ENCODE measurements at places on chromosomes 2 and 18.

GRCh38 chr2:217843324-217843723 is 159.5 kb downstream of the TNS1 start:
- DNase-seq, result no peak

DNA sequence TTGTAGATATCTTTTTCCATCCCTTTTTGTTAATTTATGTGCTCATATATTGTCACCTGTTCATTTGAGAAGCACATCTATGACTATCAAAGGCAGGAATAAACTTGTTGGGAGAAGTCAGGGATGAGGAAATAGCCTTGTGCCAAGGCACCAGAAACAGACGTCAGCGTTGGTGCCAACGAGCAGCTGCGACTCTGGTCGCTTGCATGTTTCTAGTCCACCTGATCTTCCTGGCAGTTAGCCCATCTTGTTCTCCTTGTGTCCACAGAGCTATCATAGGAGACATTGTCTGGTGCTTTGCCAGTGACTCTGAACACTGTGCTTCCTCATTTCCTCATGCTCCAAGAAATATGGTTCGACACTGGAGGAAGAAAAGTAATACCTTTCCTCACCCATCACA is 374.4 kb downstream of the PTPRM start:
- DNase-seq, result no peak

DNA sequence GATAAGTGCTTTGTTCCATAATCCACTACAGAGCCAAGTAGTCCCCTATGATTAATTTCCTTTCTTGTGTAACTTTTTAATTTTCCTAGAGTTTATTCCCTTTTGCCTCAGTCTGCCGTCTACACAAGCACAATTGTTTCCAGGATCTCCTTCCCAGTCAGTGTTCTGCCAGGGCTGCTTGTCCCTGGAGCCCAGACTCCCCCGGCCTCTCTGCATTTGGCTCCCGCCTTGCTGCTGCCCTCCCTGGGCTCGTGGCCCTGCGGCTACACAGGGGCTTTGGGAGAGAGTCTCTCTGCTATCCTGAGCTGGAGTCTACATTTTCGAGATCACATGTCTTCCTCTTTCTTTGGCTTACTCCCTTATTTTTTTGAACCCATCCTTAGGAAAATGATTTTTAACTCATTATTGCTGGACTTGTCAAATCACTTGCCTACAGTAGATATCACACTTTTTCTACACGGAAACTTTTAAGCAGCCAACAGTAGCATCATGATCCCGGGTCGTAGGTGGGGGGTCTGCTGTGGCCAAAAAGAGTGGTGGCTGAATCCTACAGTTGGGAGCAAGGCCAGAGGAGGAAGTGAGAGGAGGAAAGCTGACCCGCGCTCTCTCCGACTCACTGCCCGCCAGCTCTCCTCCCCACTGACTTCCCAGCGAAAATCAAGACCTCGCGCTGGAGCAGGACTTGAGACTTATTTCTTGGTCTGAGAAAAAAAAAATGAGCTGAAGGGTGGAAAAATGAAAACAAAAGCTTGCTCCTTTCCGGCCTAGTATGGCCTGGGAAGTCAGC is 9.4 kb downstream of the FBLN7 start:
- no peak for DNase-seq

DNA sequence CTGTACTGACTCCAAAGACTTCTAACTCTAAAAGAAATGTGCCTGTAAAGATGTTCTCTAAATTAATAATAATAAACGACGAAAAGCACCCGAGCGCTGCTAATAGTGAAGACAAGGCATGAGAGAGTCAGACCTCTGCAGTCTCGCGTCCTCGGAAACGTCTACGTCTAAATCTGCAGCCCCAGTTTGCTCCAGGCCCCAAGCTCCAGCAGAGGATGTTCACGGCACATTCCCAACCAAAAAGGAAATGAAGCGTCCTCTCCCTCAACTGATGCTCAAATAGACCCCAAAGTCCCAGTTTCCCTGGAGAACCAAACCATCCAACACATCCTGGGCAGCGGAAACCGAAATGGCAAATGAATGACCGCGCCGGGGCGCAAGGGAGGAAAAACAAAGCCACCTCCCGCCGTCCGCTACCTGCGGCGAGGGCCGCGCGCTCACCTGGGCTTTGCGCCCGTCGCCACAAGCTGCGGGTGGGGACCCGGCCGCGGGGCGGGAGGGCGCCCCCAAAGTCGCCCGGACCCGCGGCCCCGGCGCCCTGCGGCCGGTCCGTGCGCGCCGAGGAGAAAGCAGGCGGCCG is 47.1 kb upstream of the CCDC150 start:
- no peak for DNase-seq

DNA sequence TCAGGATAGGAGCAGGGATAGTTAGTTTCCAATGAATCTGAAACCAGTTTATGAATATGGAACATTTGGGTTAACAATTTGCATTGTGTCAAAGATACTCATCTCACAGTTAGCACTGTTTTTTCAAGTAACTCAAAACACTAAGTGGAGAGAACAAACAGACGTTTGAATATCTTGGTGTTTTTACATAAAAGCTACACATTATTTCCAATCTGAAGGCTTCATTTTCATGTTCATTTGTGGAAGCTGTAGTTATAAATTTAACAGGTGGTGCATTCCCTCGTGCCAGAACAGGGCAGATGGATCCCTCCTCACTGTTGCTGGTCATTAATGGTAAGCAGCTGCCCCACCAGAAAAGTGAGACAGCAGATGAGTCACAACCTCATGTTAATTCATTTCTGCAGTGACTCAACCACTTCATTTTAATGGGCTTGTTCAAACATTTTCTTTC is 286.9 kb downstream of the TMX3 start:
- DNase-seq, result peak; percentile 91

DNA sequence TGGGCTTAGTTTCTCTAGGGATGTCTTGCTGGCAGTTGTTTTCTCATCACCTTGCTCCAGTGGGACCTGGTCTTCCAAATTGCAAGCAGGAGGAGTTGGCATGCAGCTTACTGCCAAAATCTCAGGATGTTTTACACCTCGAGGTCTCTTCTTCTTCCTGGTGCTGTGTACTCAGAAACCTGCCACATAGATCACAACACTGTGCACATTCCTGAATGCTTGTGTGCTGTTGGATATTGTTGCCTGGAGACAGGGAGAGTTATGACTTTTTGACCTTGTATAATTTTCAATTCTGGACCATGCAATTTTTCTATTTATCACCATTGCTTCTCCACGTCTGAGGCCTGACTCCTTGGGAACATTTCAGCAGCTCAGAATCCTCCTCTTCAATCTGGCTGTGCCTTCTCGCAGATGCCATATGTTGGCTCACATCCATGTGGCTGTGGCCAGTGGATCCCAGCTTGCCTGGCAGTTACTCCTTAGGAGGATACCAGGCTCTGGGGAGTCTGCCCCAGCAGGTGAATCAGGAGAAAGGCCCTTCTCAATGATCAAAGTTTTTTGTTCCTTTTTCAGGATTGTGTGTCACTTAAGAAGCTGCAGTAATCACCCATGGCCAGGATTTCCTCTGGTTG is 489.3 kb downstream of the TSN start:
- DNase-seq, result no peak

GRCh38 chr2:163171786-163172530 is 333.4 kb upstream of the KCNH7 start:
- peak; percentile 54 for DNase-seq

DNA sequence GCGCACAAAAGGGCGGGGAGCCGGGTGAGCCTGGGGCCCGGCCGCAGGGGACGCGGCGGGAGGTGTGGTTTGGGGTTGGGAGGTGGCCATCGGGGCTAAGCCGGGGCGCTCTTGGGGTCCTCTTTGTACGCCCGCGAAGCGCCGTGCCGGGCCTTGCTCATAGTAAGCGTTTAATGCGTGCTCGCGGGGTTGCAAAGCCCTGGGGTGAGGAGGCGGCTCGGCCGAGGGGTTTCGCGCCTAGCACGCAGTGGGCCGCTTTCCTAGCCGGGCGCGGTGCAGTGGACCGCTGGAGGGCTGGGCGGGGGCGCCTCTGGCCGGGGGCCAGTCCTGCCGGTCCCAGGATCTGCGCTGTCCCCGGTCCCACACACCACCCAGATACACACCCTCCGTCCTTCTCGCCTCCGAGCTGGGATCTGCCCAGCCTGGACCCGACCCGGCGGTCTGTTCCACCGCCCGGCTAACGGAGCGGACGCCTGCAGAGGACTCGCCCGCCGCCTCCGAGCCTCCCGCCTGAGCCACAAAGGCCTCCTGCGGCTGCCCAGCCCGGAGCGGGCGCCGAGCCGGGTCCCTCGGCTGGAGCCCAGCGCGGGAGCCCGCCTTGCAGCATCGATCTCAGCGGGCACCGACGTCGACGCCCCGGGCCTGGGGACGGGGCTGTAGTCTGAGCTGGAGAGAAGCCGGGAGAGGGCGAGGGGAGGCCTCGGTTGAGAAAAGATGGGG is 564 bp downstream of the DPYSL5 start:
- no peak for DNase-seq

- no peak for DNase-seq
These were observed 3.7 kb downstream of the CLEC4F start for GRCh38 chr2:70816726-70817125.

- DNase-seq, result no peak
These were observed 142.2 kb downstream of the UBE2E3 start for GRCh38 chr2:181122601-181123000.

GRCh38 chr18:31512203-31512764 is 14.3 kb downstream of the DSG2 start:
- no peak for DNase-seq

DNA sequence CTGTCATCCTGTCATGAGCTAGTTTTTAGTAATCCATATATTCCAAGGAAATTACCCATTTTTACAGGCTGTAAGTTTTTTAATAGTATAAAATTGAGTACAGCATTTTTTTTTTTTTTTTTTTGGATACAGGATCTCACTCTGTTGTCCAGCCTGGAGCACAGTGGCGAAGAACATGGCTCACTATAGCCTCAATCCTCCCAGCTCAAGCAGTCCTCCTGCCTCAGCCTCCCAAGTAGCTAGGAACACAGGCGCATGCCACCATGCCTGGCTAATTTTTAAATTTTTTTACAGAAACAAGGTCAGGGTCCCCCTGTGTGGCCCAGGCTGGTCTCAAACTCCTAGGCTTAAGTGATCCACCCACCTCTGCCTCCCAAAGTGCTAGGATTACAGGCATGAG is 56.5 kb downstream of the ANKRD12 start:
- no peak for DNase-seq

DNA sequence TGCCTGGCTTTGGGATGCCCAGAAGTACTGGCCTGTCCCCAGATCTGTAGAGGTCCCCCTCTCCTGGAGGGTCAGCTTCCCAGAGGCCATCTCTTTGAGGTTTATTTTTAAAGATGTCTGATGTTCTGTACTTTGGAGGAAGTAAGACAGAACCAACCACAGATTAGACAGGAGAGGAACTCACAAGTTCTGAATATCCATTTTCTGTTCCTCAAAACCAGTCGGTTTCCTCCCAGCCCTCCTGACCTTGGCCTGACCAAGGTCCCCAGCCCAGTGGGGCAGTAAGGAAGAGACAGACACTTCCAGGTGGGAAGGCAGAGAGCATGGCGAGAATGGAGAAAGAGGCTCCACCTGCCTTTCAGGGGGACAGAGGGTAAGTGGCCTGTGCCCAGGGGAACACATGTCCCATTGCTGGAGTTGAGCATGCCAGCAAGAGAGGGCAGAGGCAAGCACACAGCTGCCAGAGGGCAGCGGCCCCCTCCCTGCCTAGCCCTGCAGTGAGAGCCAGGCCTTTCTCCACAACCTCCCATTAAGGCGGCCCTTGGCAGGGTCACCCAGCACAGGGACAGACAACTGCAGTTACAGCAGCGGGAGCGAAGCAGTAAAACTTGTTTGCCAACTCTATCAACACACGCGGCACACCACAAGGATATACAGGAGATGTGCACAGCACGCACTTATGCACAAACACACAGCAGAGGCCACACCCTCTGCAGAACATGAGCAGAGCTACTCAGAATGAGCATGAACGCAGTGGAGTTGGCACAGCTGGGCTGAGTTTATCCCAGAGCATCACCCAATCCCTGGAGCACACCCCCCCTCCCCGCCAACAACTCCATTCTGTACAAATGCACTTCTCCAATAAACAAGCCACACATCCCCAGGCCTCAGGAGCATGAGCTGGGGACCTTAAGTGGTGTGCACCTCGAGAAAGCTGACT is 18.5 kb upstream of the SEMA4C start:
- no peak for DNase-seq

DNA sequence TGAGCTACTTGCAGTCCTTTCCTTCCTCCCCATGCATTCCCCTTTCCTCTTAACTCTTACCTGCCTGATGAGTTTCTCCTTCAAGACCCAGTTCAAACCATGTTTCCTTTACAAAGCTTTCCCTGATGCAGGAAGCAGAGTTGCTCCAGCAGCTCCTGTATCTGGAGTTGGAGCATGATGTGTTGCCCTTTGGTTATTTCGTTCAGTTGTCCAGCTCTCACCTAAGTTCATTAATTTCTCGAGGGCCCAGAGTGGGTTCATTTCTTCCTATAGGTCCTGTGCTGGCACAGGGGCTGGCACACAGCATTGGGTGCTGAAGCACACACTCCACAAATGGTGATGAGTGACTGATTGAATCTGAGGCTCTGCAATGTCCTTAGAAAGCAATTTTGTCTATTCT is 23.0 kb upstream of the TMEM214 start:
- DNase-seq, result no peak

GRCh38 chr2:16900405-16901025 is 234.9 kb upstream of the CYRIA start:
- DNase-seq, result no peak

DNA sequence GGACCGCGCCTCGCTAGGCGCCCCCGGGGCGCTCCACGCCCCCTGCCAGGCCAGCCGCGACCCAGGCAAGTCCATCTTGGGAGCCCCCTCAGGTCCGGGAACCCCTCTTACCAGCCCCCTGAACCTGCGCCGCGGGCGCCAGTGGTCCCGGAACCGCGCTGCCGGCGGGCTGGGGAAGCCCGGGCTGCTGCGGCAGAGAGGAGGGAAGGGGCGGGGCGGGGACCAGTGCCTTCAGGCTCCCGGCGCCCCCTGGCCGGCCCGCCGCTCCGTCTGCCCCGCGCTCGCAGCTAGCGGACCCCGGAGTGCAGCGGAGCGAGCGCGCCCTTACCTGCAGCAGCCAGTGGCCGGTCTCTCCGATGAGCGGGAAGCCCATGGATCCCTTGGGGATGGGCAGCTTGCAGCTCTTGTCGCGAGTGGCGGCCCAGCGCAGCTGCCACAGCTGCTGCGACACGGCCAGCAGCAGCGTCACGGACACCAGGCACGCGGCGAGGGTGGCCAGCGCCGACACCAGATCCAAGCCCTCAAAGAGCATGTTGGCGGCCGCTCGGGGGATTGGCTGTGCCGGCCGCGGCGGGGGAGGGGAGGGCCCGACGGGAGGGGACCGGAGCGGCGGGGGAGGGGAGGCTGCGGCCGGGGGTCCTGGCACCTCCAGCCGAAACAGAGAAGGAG is at the start of gene CYP26B1:
TSS of gene CYP26B1 (minus strand) at position 560 of the 669 bp plus-strand sequence. CDS start at position 532, 28 bp downstream.
- no peak for DNase-seq

Measured in HCEC 1CT (cell line).